ENCODE measurements at places on chromosomes 1 and 21. TPM values are rescaled to one million over a fixed set of nuclear protein-coding genes. Genes with fewer than 3 reads are reported as not detected.

DNA sequence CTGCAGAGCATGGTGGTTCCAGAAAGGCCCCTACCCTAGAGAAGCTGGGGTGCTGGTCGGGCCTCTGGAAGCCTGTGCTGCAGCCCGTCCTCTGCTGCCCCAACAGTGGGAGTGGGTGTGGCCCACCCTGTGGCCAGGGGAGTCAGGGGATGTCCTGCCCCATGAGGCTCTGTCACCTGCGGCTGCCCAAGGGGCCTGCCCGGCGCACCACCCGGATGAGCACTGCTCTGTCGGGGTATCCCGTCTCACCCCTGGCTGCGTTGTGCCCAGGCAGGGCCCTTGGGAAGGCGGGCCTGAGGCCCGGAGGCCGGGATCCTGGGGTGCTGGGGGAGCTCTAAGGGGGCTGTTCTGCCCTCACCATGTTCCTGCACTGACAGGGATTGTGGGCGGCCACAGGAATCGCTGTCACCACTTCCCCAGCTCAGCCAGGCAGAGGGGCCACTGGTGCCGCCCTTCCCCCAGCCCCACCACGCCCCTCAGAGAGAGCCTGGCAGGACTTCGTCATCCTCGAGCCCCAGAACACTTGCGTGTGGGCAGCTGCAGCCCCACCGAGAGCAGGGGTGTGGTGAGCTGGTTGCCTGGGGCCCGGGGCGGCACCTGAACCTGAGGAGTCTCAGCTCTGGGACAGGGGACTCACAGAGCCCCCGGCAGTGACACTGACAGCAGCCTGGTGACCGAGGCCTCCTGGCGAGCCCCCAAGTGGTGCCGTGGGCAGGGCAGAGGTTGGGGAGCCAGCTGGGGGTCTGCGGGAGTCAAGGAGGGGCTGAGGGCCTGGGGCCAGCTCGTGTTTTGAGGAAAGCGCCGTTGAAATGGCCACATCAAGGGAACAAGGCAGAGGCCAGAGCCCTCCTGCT lies 20.2 kb downstream of the PANK4 start:
- no peak for DNase-seq

DNA sequence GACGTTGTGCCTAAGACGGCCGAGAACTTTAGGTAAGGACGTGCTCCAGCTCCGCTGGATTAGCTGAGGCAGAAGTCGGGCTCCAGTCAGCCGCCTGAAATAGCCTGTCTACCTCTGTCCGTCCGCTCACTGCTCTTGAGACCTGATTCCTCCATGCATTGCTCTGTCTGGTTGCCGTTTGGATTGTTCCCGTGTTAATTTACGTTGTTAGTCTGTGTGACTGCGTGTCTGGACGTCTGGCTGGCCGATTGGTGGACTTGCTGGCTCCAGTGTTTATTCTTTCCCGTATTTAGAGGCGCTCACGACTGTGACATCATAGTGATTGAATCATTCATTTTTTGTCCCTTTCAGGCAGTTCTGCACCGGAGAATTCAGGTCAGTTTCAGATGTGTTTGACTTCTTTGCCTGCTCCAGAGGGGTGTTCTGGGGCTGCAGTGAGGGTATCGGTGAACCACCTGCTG lies 684 bp downstream of the PPIH start:
- peak; percentile 7 for DNase-seq

Gene CR1L
- not detected for total RNA-seq

- DNase-seq = no peak
Measured at GRCh38 chr1:232524056-232524455, 105.9 kb downstream of the SIPA1L2 start.

Gene LRRC71
- total RNA-seq = not detected

DNA sequence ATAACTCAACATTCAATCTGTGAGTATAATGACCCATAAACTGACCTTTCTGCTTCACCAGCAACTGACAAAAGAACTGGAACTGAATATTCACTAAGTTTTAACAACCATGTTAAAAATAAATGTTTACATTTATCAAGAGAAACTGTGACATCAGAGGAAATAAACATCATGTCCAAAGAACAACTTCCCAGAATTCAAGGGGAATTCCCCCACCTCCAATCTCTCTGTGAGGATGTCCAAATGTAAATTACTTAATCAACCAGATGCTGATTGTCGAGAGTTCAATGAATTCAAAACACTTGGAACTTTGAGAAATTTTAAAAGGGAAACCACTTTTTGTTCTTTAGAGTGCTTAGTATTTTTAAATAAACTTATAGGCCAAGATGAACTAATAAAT lies 365.6 kb upstream of the ADGRL2 start:
- no peak for DNase-seq

GRCh38 chr1:155062702-155063411 lies 683 bp upstream of the EFNA4 start:
- DNase-seq = peak; percentile 91

DNA sequence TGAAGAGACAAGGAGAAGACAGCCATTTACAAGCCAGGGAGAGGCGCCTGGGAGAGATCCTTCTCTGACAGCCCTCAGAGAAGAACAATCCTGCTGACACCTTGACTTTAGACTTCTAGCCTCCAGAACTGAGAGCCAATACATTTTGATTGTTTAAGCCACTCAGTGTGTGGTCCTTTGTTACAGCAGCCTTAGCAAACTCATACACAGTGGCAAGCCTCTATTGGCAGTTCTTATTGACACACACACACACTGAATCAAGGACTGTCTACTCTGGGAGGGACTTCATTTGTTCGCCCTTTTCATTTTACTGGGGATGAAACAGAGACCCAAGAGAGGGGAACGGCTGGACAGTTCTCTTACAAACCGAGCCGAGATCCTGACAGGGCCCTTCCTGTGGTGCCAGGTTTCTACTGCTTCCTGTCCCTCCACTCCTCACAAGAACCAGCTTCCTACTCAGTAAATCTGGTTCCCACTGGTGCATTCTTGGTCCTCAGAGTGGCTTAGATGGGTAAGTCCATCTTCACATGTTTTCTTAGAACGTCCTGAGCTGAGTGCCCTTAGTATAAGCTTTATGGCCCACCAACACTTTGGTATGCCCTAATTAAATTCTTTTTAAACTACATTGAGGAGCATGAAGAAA lies 14.7 kb downstream of the SLAMF1 start:
- DNase-seq = no peak

DNA sequence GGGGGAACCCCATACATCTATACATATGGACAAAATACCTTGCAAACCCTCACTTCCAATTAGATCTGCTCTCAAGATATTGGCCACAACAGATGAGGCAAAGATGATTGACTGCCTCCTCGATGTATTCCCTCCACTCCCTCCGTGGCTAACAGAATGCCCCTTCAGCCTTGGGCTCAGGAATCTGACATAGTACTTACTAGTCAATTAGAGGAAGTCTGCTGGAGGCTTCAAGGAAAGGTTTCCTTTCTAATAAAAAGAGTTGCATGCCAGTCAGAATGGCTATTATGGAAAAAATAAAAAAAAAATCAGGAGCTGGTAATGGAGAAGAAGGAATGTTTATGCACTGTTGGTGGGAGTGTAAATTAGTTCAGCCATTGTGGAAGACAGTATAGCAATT lies 90.4 kb upstream of the VAV3 start:
- DNase-seq = no peak

DNA sequence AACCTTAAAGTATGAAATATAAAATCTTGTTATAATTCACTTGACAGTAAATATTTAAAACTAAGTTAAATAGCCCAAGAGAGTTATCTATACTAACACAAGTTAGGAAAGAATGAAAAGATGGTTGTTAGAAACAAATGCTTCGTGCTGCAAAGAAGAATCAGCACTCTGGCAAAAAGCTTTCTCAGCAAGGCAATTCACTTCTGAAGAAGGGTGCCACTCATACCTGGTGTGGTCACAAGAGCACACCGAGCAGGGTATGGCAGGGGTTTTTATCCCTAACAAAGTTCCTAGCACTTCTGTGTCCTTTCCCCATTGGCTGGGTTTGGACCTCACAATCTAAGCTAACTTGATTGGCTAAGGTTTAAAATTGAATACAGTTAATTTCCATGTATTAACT lies 121.0 kb downstream of the MAGI3 start:
- DNase-seq = no peak

DNA sequence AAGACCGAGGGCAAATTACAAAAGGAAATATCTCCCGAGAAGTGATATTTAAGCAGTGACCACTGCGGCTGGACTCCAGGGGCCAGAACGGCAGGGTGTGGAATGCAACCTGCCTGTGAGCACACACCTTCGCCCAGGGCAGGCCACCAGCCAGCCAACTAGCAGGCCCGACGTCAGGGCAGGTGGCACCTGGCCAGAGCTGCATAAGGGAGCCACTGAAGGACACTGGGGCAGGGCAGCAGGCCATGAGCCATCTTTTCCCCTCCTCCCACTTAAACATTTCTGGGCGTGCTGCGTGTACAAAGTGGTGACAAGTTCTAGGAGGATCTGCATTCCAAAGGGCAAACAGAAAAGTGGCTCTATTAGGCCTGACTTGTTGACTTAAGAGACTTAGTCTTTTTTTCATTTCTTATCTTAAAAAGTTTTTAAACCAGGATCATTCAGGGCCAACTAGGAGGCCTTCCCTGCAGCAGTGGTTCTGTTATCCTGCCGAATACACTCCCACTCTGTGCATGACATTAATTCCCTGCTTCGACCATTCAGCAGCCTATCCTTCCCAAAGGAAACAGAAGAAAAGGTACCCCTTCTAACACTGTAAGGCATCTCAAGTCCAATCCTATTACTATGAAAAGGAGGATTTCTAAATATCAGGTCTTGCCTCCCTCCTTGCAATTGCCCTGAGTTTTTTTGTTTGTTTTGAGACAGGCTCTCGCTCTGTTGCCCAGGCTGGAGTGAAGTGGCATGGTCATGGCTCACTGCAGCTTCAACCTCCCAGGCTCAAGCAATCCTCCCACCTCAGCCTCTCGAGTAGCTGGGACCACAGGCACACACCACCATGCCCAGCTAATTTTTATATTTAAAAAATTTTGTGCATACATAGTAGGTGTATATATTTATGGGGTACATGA lies 96.3 kb downstream of the BCAR3 start:
- no peak for DNase-seq

DNA sequence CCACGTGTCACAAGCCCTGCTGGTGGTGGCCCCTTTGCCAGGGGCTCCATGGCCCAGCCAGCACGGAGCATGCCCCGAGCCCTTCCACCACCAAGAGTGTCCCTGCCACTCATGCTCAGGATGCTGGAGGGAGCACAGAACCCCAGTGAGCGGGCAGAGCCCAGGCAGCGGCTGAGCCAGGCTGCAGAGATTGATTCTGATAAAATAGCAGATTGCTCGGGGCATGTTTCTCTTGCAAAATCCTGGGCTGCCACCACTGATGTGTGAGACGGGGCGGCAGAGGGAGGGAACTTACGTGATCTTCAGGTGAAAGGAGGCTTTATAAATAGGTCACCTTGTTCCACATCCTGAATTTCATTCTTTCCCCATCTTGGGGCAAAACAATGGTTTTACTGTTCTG lies 53.2 kb downstream of the SPSB1 start:
- DNase-seq = no peak

- no peak for DNase-seq
Measured at GRCh38 chr1:237303929-237304328, 261.9 kb downstream of the RYR2 start.

All from neural crest cell (in vitro differentiated cells).